Activated T-helper 1 cell treated with anti-CD3 and anti-CD28 coated beads, Interleukin-12 subunit alpha, Interleukin-12 subunit beta, Interleukin-2, Interleukin-4 antibody, amounts not matched to agents 30 ng/mL and 10 ng/mL and 1 ng/mL, durations not matched to agents 14 hours and 24 hours and 36 hours (primary cell): ENCODE measurements at places on chromosomes 16 and 17. TPM values are rescaled to one million over a fixed set of nuclear protein-coding genes. Genes with fewer than 3 reads are reported as not detected.

The CDK5R1 gene
- total RNA-seq, result 6.1 and 7.1 TPM in 2 replicates

- H3K36me3 ChIP-seq, result peaks cover 16% of the 10 kb centered on the region
- no peaks in the 10 kb centered on the region for H3K27me3 ChIP-seq
- peak overlapping the region; percentile 93 for H3K27ac ChIP-seq
- peak overlapping the region; percentile 78 for H3K4me3 ChIP-seq
- DNase-seq, result no peak
These were observed 15.7 kb downstream of the FAM117A start for GRCh38 chr17:49748223-49748622.

DNA sequence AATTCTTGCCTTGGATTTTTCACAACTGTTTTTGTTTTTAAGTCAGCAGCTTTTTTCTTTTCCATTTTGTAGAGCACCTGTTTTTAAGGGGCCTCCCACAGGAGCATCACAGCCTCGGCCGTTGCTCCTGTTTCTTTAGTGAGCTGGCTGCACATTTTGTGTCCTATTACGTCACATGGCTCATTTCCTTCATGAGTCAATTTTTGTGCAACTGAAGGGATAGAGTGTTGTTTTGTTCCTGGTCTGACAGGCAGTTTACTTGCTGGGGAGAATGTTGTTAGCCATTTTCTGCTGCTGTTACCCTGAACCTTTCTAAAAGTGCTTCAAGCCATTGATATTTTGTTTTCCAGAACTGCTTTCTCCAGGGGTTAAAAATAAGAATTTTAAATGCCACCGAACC is 45.0 kb upstream of the CRISPLD2 start:
- H3K4me1 ChIP-seq, result peaks cover 4% of the 10 kb centered on the region
- H3K27me3 ChIP-seq, result no peaks in the 10 kb centered on the region
- H3K27ac ChIP-seq, result no peak overlapping the region
- DNase-seq, result no peak
- peaks cover 51% of the 10 kb centered on the region for H3K36me3 ChIP-seq

- no peaks in the 10 kb centered on the region for H3K27me3 ChIP-seq
- peak overlapping the region; percentile 9 for H3K4me3 ChIP-seq
- H3K4me1 ChIP-seq, result peaks cover 19% of the 10 kb centered on the region
- DNase-seq, result no peak
These were observed 43.1 kb downstream of the PIK3R5 start for GRCh38 chr17:8922451-8922850.

- H3K27me3 ChIP-seq, result peaks cover 50% of the 10 kb centered on the region
- H3K36me3 ChIP-seq, result no peaks in the 10 kb centered on the region
- no peak overlapping the region for H3K4me3 ChIP-seq
- DNase-seq, result peak; percentile 16
- H3K4me1 ChIP-seq, result no peaks in the 10 kb centered on the region
These were observed 5.3 kb upstream of the CAVIN1 start for GRCh38 chr17:42428141-42428944.

DNA sequence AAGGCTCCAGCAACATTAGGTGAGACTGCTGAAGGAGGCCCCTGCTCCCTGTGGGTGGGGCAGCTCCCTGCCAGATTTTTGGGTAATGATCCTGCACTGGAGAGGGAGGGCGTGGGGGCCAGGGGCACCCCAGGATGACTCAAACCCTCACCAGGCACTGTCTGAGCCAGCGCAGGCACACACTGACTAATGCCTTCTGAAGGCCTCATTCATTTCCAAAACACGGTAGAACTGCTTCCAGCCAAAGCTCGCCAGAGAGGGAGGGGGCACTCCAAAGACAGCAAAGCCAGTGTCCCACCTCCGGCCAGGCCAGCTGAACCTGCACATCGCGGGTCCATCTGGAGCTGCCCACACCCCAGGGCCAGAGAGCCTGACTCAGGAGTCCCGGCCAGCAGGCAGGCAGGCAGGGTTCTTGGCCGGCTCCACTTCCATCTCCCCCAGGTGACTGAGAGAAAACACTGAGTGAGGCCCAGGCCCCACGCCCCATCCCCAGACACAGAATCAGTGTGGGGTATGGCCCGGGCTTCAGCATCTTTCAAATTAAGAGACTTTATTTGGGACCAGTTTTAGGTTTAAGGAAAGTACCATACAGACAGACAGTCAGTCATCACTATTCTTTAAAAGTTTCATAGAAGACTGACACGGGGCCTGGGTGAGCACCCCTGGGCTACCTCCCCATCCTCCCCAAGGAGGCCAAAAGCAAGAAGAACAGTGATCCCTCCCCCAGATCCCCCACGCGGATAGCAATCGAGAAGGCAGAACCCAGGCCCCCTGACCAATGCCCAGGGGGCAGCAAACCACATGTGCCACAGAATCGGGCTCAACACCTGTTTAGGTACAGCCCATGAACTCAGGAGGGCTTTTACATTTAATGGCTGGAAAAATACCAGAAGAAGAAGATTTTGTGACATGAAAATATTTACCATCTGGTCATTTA is 2.3 kb downstream of the PIEZO1 start:
- no peak for DNase-seq
- no peaks in the 10 kb centered on the region for H3K27me3 ChIP-seq
- peaks cover 1% of the 10 kb centered on the region for H3K36me3 ChIP-seq
- H3K4me1 ChIP-seq, result peaks cover 37% of the 10 kb centered on the region
- H3K27ac ChIP-seq, result peak overlapping the region; percentile 89

The CCL1 gene
- 264 and 266 TPM in 2 replicates for total RNA-seq

The TNFRSF17 gene
- not detected in 2 replicates for total RNA-seq

The ENGASE gene
- total RNA-seq, result 46.1 and 46.6 TPM in 2 replicates

The ASB16 gene
- 0.31 and 0.42 TPM in 2 replicates for total RNA-seq

DNA sequence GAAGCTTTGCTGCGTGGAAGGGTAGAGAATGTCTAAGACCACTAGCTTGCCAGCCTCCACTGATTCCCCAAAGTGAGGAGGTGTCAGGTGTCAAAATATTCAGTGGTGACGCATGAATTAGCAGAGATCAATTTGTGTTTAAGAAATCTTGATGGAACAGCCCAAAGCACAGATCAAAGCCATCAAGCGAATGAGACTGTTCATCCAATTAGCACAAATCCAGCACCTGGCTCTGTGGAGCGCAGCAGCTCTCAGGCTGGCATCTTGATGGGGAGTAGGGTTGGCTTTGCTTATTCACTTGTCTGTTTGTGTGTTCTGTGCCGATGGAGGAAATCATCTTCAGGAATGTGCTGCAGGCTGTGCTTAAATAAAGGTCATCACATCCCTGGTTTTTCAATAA is 456.8 kb upstream of the CCL2 start:
- H3K27me3 ChIP-seq, result peaks cover 8% of the 10 kb centered on the region
- H3K36me3 ChIP-seq, result no peaks in the 10 kb centered on the region
- no peak for DNase-seq
- H3K4me3 ChIP-seq, result no peak overlapping the region

- H3K27me3 ChIP-seq, result peaks cover 15% of the 10 kb centered on the region
- no peak overlapping the region for H3K27ac ChIP-seq
- no peak for DNase-seq
- no peaks in the 10 kb centered on the region for H3K4me1 ChIP-seq
These were observed 25.5 kb upstream of the TBX4 start for GRCh38 chr17:61426482-61427304.

DNA sequence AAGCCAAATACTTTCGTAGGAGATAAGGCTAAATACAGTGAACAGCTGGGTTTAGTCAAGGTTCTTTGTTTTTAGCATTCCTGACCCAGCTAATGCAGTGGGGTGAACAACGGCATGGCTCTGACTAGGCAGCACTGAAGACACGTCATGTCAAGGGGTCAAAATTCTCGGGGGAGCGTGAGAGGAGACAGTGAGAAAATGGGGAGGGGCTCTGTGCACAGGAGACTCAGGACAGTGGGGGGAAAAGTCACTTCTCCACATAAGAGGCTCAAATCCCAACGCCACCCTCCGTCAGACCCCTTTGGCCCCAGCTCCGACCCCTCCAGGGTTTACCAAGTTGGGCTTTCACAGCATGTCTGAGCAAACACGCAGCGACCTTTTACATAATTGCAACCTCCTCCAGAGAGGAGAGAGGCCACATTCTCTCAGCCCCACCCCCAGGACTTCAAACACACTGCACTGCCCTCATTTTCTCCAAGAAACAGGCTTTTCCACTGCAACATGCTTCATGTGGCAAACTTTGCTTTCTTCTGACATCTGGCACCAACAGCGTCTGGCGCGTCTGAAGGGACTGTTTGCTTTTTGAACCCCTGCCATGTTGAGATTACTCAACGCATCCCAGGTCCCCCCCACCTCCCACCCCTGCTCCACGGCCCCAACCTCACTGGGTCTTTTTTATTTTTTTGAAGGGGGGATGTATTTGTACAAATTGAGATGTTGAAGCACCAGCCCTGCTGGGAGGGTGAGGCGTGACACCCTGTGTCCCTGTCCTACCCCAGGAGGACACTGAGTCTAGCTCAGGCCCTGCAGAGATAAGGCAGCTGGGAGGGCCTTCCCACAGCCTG is 30.0 kb downstream of the AXIN2 start:
- no peak overlapping the region for H3K4me3 ChIP-seq
- H3K36me3 ChIP-seq, result peaks cover 7% of the 10 kb centered on the region
- H3K27ac ChIP-seq, result no peak overlapping the region
- peaks cover 9% of the 10 kb centered on the region for H3K27me3 ChIP-seq

The CNGB1 gene
- total RNA-seq, result not detected in 2 replicates

The PIPOX gene
- 1.8 and 2.1 TPM in 2 replicates for total RNA-seq

GRCh38 chr16:1079786-1080525 is 7.4 kb downstream of the SSTR5 start:
- no peak for DNase-seq
- H3K4me3 ChIP-seq, result no peak overlapping the region
- no peaks in the 10 kb centered on the region for H3K4me1 ChIP-seq
- no peak overlapping the region for H3K27ac ChIP-seq
- no peaks in the 10 kb centered on the region for H3K27me3 ChIP-seq

- peak overlapping the region; percentile 70 for H3K4me3 ChIP-seq
- DNase-seq, result peak; percentile 19
- H3K4me1 ChIP-seq, result peaks cover 32% of the 10 kb centered on the region
- peaks cover 21% of the 10 kb centered on the region for H3K36me3 ChIP-seq
- no peaks in the 10 kb centered on the region for H3K27me3 ChIP-seq
These were observed 7.3 kb downstream of the NT5C start for GRCh38 chr17:75124041-75124818.

The DNAH9 gene
- total RNA-seq, result not detected in 2 replicates

DNA sequence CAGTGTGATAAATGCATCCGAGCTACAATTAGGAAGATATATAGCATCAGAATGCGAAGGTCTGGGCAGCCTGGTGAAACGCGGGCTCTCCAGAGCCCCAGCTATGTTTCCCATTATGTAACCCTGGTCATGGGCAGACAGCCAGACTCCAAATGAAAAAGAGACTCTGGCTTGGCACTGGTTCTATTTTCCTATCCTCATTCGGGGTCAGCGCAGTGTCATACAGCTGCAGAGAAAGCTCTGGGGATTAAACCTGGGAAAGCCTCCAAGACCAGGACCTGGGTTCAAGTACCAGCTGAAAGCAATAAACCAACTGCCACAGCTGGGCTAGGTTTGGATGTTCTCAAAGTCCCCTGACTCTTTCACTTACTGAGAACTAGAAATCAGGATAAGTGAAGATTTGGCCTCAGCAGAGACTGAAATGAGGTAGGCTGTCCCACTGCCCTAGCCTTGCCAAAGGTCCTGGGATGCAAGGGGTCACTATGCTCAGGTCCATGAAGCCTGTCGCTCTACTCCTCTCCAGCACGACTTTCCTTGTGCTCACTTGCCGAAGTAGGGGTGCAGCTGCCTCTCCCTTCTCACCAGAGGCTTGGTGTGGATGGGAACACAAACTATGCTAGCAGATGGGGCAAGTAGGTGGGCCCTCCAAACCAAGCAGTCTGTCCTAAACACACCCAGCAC is 123.8 kb downstream of the SMG6 start:
- peaks cover 34% of the 10 kb centered on the region for H3K36me3 ChIP-seq
- no peak overlapping the region for H3K27ac ChIP-seq
- no peaks in the 10 kb centered on the region for H3K27me3 ChIP-seq
- DNase-seq, result no peak
- peaks cover 59% of the 10 kb centered on the region for H3K4me1 ChIP-seq

The CRYBA1 gene
- total RNA-seq, result not detected in 2 replicates

The LRRC75A gene
- 1.6 TPM in 2 replicates for total RNA-seq

DNA sequence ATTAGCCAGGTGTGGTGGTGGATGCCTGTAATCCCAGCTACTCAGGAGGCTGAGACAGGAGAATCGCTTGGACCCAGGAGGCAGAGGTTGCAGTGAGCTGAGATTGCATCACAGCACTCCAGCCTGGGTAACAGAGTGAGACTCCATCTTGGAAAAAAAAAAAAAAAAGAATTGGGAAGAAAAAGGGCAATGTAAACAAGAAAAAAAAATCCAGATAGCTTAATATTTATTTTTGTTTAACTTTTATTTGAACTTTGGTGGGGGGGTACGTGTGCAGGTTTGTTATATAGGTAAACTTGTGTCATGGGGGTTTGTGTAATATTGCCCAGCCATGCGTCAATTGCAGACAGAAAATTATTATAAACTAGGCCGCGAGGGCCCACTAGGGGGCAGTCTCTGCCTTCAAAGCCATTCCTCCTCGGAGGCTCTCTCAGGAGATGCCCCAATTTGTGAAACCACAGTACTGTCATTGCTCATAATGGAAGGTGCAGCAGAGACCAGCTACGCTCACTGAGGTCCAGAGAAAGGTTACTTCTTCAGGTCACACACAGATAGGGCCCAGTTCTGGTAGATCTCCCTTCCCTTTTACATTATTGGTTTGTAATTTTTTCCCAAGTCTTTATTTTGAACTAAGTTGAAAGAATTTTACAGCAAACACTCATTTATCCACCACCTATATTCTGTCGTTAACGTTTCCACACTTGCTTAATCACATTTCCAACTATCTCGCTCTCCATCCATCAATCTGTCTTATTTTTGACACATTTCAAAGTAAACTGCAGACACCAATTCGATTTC is 206.2 kb downstream of the PRKCB start:
- peak; percentile 62 for DNase-seq
- no peak overlapping the region for H3K4me3 ChIP-seq
- no peaks in the 10 kb centered on the region for H3K27me3 ChIP-seq
- H3K4me1 ChIP-seq, result peaks cover 8% of the 10 kb centered on the region
- peaks cover 6% of the 10 kb centered on the region for H3K36me3 ChIP-seq

The CCL17 gene
- total RNA-seq, result 1.3 and 1.6 TPM in 2 replicates

- H3K36me3 ChIP-seq, result no peaks in the 10 kb centered on the region
- H3K27me3 ChIP-seq, result peaks cover 9% of the 10 kb centered on the region
- H3K4me1 ChIP-seq, result no peaks in the 10 kb centered on the region
- no peak overlapping the region for H3K27ac ChIP-seq
- DNase-seq, result no peak
These were observed 47.6 kb downstream of the FZD2 start for GRCh38 chr17:44604768-44605485.

GRCh38 chr16:27646806-27647205 is 96.9 kb downstream of the KATNIP start:
- no peak overlapping the region for H3K27ac ChIP-seq
- no peaks in the 10 kb centered on the region for H3K36me3 ChIP-seq
- H3K4me3 ChIP-seq, result no peak overlapping the region
- H3K27me3 ChIP-seq, result no peaks in the 10 kb centered on the region
- H3K4me1 ChIP-seq, result peaks cover 6% of the 10 kb centered on the region

The CCL16 gene
- total RNA-seq, result not detected in 2 replicates

DNA sequence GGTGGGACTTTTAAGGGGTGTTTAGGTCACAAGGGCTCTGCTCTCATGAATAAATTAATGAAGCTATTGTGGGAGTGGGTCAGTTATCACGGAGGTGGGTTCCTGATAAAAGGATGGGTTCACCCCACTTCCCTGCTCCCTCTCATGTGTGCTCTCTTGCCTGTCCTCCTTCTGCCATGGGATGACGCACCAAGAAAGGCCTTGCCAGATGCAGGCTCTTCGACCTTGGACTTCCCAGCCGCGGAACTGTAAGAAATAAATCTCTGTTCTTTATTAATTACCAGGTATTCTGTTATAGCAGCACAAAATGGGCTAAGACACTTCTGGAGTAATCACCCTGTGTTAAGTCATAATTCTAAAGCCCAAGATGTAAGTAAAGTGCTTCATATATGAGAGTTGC is 141.5 kb downstream of the ASIC2 start:
- no peaks in the 10 kb centered on the region for H3K4me1 ChIP-seq
- no peak overlapping the region for H3K27ac ChIP-seq
- H3K27me3 ChIP-seq, result peaks cover 3% of the 10 kb centered on the region
- H3K36me3 ChIP-seq, result no peaks in the 10 kb centered on the region
